ENCODE measurements at places on chromosomes 5 and 9. TPM values are rescaled to one million over a fixed set of nuclear protein-coding genes. Genes with fewer than 3 reads are reported as not detected.

The PCDHGB6 gene
- 11.6 TPM for total RNA-seq

The C9orf152 gene
- total RNA-seq = 44.4 TPM

- DNase-seq = peak; percentile 53
Measured at GRCh38 chr9:117400171-117400570, 14.7 kb downstream of the ASTN2 start.

- no peak for DNase-seq
Measured at GRCh38 chr9:13555516-13555915, 276.0 kb upstream of the MPDZ start.

The PCDHGA7 gene
- 4.5 TPM for total RNA-seq

- peak; percentile 24 for DNase-seq
Measured at GRCh38 chr9:125932012-125932411, 184.8 kb downstream of the PBX3 start.

GRCh38 chr5:122273696-122274095 is 38.3 kb upstream of the SNCAIP start:
- no peak for DNase-seq

The CCL28 gene
- total RNA-seq = 32.3 TPM

DNA sequence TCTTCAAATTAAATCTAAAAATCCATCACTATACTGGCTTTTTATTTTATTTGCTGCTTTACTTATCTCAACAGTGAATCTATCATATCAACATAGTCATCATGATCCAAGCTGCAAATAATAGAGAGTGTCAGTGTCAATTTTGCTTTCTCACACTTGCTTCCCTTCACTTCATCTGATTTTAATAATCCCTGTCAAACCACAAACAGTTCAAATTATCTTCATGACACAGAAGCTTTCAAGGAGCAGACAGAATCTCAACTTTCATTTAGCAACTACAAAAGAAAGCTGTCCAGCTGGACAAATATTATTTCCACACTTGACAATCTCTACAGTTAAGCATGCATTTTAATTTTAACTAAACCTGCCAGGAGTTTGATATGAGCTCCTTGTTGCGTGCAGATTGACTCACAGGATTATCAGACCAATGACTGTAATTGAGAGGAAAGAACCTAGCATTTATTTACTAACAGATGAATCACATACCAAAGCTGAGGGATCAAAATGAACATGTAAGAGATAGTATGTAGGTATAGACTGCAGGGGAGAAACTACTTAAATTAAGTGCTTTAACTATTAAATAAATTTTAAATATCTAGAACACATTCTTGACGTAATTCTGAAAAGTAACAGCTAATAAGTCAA is 56.0 kb downstream of the KIAA0825 start:
- DNase-seq = no peak

DNA sequence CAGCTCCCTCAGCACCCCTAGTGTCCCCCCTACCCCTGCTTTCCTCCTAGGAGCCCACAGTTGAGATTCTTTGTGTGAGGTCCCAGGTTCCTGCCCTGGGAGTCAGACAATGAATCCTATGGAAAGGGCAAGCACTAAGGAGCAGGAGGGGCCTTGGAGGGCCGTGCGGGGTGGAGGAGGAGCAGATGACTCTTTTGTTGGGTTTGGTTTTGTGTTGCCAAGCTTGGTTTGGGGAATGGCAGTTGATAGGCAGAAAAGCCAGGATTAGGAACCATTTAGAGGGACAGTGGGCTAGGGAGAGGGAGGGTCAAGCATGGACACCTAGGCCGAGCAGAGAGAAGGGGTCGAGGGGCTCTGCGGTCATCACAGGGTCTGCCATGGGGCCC is 61.6 kb upstream of the SPTLC1 start:
- DNase-seq = no peak

The SLC6A3 gene
- 0.23 TPM for total RNA-seq

The SLC6A19 gene
- 179 TPM for total RNA-seq

The PCDHA10 gene
- 2.9 TPM for total RNA-seq

DNA sequence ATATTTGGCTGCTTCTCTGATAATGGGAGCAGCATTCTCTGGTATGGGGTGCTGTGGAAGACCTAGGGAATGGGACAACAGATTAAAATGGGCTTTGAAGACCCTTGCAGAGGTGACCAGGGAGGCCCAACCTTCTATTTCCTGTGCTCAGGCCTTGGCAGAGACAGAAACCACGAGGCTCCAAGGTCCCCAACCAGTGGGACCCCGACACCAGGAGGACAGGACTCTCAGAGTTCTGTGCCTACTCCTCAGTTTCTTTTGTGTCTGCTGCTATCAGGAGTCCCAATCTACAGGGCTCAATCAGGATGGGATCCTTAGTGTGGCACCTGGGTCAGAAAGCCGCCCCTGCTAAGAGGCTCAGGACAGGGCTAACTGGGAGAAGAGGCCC is 29.3 kb downstream of the CSF2 start:
- no peak for DNase-seq

- no peak for DNase-seq
Measured at GRCh38 chr5:137613554-137614265, 114.6 kb upstream of the SPOCK1 start.

- DNase-seq = no peak
Measured at GRCh38 chr9:35526087-35526801, 36.3 kb downstream of the RUSC2 start.

- DNase-seq = no peak
Measured at GRCh38 chr9:135080286-135081263, 6.9 kb upstream of the OLFM1 start.

The SLC12A7 gene
- 344 TPM for total RNA-seq

DNA sequence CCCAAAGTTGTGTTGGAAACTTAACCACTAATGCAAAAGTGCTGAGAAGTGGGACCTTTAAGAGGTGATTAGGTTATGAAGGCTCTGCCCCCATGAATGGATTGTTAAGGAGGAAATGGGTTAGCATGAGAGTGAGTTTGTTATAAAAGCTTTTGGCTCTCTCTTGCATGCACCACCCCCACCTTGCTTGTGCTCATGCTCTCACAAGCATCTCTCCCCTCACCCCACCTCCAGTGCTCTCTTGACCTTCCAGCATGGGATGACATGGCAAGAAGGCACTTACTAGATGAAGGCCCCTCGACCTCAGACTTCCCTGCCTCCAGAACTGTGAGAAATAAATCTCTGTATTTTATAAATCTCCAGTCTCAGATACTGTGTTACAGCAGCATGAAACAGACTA is 52.8 kb downstream of the RICTOR start:
- no peak for DNase-seq
